Fibroblast of gingiva (primary cell): ENCODE measurements at places on chromosomes 4 and X.

DNA sequence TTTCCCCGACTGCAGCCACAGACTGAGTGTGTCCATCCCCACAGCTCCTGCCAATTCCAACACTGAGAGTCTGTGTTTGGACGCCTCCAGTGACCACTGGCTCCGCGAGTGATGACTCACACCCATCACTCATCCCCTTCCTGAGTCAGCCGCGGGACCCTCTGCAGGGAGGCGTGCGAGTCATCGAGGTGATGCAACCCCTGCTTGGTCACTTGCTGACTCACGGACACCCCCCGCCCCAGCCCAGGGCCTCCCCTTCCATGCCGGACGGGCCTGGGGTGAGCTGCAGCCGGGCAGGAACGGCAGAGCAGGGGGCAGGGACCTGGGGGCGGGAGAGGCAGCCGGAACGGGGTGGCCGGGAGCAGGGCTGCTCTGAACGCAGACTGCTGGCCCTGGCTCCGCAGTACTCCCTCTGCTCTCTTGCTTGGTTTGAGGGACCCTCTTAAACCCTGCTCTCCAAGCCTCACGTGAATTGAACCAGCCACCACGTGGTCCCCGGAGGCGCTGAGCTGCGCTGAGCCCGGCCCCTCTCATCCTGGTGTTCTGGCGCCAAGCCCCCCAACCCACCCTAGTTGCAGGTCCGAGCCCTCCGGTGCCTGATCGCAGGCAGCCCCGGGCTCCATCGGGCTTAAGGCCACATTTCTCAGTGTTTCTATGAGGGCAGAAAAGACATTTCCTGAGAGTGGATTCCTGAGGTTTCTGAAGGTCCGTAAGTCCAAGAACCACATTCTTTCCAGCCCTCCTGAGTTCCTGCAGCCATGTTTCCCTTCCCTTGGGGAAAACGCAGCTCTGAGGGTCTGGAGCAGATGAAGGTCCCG, 32.4 kb downstream of the FGFRL1 start:
- DNase-seq, result peak; percentile 99

- no peak for DNase-seq
Measured at GRCh38 chrX:120090208-120090607, 12.7 kb upstream of the RHOXF2B start.

- no peak for DNase-seq
Measured at GRCh38 chr4:99847362-99847976, 30.8 kb downstream of the DAPP1 start.

DNA sequence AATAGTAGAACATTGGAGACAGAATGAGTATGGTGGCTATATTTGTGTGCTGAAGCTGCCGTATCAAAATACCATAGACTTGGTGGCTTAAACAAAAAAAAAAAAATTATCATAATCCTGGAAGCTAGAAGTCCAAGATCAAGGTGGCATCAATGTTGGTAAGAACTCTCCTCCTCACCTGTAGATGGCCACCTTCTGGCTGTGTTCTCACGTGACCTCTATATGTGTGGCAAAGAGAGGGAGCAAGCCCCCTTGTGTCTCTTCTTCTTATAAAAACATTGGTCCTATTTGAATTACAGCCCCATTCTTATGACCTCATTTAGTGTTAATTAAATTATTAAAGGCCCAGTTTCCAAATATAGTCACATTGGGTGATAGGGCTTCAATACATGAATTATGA, 1640.9 kb upstream of the PCDH7 start:
- no peak for DNase-seq

GRCh38 chr4:164748375-164748774, 5.6 kb upstream of the SMIM31 start:
- DNase-seq, result no peak

DNA sequence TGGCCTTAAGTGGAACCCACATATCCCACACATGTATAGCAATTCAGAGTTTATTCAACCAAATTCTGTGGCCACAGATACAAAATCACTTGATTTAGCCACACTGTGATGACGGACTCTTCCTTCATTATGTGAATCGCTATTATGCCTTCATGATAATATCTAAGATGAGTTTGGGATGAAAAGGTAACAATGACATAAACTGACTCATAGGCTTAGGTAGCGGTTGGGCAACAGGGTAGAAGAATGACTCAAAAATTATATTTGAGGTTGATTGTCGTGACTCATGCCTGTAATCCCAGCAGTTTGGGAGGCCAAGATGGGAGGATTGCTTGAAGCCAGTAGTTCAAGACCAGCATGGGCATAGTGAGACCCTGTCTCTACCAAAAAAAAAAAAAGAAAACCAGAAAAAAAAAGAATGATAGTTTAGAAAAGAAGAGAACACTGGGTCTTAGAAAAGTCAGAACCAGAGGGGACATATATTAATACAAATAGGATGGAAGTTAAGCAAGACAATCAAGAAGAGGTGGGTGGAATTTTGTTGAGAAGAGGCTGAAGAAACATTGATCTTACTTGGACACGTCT, 70.4 kb upstream of the USP9X start:
- no peak for DNase-seq

DNA sequence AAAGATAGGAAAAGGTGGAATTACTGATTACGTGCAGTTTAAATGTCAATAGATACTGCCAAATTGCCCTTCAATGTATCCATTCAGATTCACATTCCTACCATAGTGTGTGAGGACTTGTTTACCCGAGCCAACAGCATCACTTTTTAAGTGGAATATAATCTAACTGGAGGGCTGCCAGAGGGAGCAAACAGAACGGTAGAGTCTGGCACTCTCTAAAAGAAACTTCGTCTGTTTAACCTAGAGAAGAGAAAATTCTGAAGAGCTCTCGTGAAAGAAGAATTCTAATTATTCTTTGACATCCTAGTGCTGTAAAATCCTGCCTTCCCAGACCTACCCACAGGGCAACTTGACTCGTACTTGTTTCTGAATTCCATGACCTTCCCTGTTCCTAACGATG, 23.2 kb downstream of the SMIM43 start:
- no peak for DNase-seq

DNA sequence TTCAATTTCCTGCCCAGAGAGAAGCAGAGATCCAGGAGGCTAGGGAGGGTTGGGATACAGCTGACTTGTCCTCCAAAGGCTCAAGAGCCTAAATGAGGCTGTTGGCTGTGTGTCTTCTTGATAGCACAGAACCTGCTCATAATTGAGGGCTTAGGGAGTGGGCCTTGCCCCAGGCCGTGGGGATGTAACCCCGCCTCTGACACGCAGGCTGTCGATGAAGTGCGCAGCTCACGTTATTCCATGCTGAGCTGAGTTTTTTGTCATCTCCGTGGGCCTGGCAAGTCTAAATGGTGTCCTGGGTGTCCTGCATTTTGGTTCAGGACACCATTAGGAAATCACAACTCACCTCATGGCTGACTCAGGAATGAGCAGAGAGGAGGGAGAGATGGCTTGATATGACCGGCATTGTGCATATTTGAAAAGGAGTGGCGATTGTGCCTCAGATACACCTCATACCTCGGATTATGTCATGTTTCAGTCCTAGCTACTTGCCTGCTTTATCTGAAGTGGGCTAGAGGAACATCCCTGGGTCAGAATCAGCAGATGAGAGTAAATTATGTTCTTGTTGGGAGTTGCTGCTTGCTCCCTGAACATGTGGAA, 43.7 kb downstream of the FHDC1 start:
- DNase-seq, result no peak

DNA sequence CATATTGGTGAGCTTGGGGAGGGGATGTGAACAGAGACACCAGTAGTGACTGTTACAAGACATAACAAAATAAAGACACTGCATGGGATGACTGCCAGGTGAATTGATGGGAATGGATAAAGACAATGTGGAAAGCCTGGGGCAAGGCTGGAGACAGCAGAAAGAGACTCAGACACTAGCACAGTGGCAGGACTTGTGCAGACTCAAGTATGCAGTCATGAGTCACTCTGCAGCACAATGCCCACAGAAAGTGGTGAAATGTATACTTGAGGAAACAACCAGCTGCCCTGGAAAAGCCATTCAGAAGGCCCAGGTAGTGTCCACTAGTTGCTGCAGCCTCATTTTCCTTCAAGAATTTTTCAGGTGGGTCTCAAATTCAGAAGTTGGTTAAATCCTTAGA, 452.3 kb downstream of the MID1IP1 start:
- DNase-seq, result no peak

DNA sequence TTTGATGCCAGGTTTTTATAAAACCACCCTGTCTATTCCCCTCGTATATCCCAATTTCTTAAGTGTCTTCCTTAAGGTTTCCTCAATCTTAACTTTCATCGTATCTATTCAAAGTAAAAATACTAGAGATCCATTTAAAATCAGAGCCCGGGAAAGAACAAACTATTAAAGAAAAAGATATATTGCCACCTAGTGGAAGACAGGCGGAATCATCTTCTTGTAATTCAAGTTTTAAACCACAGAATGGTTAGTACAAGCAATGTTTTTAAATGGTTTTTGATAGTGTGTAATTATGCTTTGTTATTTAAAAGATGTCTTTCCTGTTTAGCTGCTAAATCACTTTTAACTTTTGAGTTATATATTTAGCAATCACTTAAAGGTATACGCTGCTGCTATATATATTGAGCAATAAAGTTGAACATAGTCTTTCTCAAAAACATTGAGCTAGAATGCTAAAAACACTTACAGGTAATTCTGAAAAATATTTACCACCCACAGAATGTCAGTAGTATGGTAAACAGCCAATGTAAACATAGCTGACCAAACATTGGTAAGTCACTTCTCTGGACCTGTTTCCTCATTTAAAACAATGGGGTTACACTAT, 18.2 kb downstream of the PRDM8 start:
- peak; percentile 46 for DNase-seq

DNA sequence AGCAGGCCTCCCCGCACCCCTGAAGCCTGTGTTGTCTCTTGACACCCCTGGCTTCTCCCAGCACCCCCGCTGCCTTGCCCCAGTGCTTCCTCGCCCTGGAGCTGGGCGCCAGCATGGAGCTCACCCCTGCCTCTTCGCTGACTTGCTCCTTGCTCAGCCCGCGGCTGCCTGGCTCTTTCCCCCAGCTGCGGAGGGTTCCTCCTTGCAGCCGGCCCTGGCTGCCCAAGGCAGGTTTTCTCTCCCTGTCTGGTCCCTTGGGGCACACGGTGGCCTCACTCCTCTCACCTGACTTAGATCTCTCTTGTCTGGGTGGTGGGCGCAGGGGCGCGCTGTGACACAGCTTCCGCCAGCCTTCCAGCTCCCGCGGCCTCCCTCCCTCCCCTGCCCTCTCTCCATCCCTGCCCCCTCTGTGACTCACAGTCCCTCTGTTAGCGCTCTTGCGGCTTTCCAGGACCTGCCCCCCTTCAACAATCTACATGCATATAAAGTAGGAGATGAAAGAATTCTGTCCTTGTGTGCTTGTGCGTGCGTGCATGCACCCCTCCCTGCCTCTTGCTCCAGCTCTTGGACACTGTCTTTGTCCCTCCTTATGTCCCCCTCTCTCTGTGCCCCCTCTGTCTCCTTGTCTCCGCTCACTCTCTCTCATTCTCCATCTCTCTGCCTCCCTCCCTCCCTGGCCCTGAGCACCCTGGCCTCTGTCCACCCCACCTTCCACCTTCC, 2.2 kb downstream of the PLXNB3 start:
- peak; percentile 36 for DNase-seq

DNA sequence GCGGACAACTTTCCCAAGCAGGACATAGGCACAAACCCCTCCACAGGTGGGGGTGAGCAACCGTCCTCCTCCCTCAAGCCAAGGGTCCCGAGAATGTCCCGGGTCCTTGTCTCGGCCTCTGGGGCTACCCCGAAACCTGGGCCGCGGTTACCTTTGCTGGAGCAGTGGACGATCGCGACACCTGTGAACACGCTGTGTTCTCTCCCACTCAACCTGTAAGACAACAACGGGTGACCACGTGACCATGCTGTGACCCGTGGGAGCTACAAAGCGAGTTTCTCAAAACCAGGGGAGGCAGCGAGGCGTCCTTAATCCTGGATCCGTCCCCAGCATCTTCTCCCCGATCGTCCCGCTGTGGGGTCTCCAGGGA, 17.9 kb downstream of the ASMTL start:
- DNase-seq, result no peak

DNA sequence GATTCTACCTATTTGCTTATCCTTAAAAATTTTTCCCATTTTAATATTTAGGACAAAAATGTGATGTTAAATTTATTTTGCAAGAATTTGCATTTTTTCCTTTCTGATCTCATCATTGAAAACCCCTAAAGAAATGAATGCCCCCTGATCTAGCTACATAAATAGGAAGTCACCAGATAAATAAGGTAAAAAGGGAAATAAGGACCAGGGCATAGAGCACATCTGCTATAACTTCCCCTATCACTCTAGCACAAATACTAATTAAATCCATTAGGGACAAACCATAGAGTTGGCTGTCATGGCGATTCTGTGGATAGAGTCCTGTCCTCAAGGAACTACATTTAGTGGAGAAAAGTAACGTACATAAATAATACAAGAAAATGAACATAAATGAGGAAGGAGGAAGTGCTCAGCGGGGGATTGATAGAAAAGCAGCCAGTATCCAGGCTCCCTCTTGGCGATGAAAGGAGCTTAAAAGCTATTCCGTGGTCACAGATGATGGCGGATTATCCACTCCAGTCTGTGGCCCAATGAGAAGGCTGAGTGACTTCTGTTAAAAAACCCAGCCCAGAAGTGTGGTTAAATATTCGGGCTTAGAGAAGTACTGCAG, 76.9 kb upstream of the RPL34 start:
- no peak for DNase-seq

DNA sequence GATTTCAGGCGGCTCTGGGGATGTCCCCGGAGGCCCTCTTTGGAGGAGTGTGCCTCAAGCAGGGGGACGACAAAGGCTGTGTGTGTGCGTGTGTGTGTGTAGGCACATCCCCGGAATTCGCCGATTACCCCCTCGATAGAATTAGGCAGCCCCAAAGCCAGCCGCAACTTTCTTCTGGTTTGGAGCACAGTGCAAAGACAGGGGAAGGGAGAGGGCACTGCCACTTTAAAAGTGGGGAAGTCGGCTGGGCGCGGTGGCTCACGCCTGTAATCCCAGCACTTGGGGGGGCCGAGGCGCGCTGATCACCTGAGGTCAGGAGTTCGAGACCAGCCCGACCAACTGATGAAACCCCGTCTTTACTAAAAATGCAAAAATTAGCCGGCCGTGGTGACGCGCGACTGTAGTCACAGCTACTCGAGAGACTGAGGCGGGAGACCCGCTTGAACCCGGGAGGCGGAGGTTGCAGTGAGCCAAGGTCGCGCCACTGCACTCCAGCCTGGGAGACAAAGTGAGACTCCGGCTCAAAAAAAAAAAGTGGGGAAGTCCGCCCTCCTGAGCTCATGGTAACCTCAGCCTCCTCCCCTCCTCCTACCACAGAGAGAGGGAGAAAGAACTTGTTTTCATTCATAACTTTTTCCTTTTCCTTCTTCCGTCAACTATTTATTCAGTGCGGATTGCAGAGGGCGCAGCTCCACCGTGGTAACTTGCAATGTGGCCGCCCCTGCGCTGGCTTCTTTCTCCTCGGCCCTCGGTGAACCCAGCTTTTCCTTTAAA, 2.4 kb downstream of the SPRY1 start:
- DNase-seq, result peak; percentile 81

- DNase-seq, result peak; percentile 4
Measured at GRCh38 chrX:108699368-108699767, 37.0 kb downstream of the IRS4 start.

- peak; percentile 45 for DNase-seq
Measured at GRCh38 chr4:56434599-56435139, 746 bp downstream of the PPAT start.
